Stimulated activated CD8-positive, alpha-beta memory T cell treated with anti-CD3 and anti-CD28 coated beads, Interleukin-15, amount 100 ng/mL, for 48 hours (primary cell): ENCODE measurements at places on chromosomes 3 and 15.

- no peak for DNase-seq
These were observed 79.9 kb downstream of the GTPBP8 start for GRCh38 chr3:113070681-113071113.

- DNase-seq, result no peak
These were observed 23.6 kb upstream of the VIPR1 start for GRCh38 chr3:42478830-42479229.

GRCh38 chr3:122576174-122576940, 1.1 kb upstream of the PARP15 start:
- DNase-seq, result no peak

- DNase-seq, result no peak
These were observed 32.2 kb upstream of the COLQ start for GRCh38 chr3:15553749-15554148.

DNA sequence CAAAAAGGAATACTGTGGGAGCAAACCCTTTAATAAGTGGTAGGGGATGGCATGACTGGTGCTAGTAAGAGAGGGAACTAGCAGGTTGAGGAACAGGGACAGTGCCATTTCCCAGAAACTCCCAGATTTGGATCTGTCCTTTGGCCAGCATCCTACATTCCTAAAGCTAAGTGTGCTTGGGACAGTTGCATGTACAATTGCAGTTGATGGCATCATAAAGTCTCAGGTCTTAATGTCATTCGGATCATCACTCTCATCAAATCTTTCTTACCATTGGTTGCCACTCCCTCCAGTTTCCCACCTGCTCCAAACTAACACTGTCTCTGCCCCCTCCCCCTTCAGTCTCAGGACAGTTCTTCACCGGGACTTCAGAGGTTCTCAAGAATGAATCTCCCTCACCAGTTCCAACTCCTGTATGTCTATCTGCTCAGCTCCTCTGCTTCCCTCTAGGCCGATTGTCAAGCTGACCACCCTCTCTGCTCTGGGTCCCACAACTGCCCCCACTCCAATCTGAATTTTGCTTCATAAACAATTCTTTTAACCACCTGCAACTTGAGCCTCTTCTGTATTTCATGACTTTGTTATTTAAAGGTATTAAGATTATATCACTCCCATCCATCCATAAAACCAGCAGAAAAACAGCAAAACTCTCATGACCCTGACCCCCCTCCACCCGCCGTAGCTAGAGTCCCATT, 260.8 kb downstream of the CGGBP1 start:
- DNase-seq, result no peak

DNA sequence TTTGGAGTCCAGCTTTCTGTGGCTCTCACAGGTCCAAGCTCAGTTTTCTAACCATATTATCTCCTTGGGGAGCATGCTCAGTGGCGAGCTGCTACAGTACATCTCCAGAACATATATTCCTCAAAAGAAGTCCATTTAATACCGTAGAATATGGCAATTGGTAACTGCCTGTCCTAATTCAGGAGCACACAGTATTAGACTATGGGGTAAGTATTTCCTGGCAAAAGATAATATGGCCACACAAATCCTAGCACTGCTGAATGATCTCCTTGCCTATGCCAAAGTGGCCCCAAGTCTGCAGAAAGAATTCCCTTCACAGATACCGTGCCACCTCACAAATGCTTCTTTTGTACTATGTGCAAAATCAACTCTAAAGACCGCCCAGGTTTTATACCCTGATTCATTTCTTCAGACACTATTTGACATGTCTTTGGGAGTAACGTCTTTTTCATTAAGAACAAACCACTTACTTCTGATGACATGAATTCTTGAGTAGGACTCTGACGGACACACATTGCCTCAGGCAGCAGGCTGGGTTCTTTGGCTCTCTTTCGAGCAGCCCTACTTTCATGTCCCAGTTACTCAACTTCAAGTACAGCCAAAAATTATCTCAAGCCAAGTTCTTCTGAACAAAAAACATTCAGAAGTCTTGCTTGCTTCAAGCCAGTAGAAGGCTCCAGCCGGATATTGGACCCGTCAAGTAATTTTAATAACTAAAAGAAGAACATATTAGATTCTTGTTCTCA, 368.3 kb upstream of the DCBLD2 start:
- DNase-seq, result no peak

DNA sequence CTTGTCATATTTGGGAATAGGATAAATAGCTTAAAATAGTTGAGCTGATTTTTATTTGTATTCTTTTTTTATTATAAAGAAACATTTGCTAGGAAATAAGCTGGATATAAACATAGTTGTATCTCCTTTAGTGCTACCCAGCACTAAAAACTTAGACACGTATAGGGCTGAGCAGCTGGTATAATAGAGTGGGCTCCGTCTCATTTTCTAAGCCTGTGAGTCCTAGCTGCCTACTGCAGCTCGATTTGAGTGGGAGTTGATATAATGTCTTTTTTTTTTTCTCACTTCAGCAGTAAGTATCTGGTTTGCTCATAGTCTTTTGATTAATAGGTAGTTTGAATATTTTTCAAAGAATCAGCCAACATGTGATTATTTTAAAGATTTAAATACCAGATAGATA, 34.2 kb downstream of the TFG start:
- no peak for DNase-seq

DNA sequence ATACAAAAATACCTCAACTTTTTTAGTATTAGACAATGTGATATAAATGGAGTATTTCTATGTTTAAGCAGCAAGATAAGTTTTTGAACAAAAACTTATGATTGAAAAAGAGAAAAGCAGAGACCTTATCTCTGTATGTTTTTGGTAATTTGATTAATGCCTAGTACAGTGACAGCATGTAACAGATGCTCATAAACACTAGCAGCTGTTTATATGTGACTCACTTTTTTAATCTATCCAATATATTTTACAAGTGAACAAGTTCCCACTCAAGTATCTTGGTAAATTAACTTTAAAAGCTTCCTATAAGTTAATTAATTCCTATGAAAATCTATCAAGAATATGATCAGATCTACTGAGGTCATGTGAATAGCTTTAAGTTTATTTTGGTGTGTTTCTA, 55.1 kb downstream of the NGLY1 start:
- no peak for DNase-seq

DNA sequence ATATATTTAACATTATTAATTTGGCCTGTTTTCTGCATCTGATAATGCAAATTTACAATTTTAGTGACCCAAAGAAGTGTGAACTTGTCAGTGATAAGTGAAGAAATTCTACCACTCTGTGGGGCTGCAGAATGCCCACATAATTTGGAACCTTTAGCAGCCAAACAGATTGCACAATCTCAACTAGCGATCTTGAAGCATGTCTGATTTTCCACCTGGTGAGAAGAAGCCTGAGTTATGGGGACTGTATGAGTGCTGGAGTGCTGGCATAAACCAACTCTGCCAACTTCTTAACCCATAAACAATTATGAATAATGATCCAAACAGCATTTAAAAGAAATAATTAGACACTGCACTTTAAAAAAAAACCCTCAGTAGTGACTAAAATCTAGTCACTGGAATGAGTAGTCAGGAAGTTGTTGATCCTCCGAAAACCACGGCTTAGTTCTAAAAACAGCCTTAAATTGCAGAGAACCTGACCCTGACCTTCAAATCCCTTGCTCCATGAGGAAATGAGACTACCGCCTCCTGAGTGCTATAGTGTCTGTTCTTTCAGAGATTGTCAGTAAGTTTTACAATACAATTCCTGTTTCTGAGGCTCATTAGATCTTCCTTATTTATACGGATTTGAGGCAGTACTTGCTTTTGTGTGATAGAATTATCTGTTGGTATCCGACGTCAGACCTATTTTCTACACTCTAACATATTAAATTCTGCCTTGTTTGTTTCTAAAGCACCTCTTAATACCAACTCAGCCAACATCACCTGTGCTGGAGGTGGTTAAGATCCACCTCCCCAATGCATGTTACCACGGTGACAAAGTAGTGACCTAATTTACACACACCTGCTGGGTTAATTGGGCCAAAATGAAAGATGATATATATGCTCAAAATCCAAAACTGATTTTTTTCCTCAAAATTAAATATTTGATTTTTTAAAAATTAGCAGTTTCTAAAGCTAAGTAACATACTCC, 267.7 kb downstream of the ZBTB20 start:
- DNase-seq, result no peak

GRCh38 chr3:191502583-191502982, 41.6 kb downstream of the PYDC2 start:
- DNase-seq, result no peak
